ENCODE measurements at places on chromosomes 5 and 9.

GRCh38 chr9:96209407-96210271 is 92.3 kb downstream of the HSD17B3 start:
- no peak for DNase-seq

- DNase-seq = no peak
Measured at GRCh38 chr5:62594364-62594984, 15.9 kb downstream of the LRRC70 start.

DNA sequence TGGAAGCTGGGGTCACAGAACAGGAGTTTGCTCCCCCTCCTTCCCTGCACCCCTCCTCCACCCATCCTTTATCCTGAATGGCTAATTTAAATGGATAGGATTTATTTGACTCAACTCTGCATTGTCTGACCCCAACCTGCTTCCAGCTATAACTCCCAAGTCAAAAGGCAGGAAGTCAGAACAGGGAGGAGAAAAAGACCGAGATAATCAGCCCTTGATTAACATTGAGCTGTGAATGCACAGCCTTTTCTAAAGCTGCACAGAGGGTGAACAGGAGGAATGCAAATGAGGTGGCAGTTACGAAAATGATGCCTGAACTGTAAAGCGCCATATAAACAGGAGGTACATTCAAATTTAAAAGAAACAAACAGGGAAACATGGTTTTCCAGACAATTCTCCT is 152.8 kb downstream of the SPOCK1 start:
- DNase-seq = no peak

DNA sequence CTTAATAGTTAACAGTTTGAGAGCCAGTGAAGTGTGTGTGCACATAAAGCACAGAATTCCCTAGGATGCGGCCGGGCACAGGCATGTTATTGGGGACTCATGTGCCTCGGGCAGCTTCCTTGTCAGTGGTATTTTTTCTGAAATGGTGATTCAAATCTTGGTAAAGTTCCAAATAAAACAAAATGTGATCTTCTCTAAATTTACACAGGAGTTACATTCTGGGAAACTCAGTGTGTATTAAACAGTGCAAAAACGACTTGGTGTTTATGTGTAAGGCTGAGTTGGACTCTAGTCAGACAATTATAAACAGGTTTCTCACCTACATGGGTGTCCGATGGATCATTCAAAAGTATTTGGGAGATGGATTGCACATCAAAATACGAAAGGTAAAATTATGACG is 48.9 kb downstream of the BOD1 start:
- no peak for DNase-seq

DNA sequence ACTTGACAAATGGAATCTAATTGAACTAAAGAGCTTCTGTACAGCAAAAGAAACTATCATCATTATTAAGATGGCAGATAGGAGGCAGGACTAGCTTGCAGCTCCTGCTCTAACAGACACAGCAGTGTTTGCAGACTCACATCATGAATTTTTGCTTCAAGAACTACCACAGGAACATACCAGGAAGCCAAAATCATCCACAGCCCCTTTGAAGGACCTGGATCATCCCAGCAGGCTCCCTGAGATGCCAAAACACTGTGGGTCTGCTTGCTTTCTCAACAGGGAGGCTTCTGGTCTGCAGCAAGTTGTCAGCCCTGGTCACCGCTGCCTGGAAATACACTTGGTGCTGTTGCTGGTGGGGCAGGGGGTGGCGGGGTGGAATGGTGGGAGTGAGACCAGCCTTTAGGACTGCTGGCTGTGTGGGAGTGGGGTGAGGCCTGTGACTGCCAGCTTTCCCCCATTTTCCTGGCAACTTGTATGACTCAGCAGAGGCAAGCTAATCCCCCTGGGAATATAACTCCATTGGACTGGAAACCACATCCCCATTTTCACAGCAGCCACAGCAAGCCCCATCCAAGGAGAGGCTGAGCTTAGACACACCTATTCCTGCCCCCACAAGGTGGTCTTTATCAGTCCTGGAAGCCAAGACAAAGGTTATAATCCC is 533.8 kb upstream of the CYLC2 start:
- no peak for DNase-seq

- DNase-seq = no peak
Measured at GRCh38 chr5:133801955-133802751, 166.3 kb downstream of the C5orf15 start.

- DNase-seq = no peak
Measured at GRCh38 chr5:43038496-43038989, 1.6 kb downstream of the ANXA2R start.

DNA sequence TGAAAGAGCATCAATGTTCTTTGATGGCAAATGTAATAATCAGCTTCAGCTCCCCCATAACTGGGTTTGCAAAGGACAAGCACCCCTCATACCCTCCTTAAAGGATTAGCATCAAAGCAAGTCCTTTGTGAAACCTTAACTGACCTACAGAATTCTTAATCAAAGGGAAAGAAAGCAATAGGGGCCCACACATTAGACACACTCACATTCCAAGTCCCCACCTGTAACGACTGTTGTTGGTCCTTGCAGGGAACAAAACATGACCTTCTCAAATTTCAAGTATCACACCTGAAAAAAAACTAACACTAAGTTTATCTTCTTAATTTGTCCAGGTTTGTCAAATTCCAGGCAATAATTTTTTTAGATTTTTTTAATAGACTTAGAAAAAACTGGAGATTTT is 32.6 kb downstream of the TTC39B start:
- DNase-seq = no peak

GRCh38 chr9:91834740-91835139 is 115.3 kb downstream of the ROR2 start:
- DNase-seq = no peak
